ENCODE measurements at places on chromosomes 5 and 9. TPM values are rescaled to one million over a fixed set of nuclear protein-coding genes. Genes with fewer than 3 reads are reported as not detected.

- no peak for DNase-seq
These were observed 26.5 kb downstream of the CEP72 start for GRCh38 chr5:638501-639252.

DNA sequence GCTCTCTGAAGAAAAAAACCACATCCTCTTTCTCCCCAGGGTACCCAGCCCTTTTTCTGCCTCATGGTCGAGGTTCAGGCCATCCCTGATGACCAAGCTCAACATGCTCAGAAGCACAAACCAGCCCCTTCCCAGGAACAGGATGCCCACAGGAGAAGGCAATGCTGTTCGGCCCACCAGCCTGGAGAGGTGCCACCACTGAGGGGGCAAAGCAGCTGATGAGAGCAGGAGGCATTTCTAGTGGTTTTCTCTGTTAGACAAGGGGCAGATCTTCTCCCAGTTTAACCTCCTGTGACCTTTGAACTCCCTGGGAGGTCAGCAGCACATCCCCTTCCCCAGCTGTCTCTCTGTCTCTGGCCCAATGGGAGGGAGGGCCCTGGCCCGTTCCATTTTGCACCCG, 73.0 kb downstream of the PAX5 start:
- no peak for DNase-seq

- DNase-seq = no peak
These were observed 63.7 kb downstream of the LMX1B start for GRCh38 chr9:126677188-126678084.

DNA sequence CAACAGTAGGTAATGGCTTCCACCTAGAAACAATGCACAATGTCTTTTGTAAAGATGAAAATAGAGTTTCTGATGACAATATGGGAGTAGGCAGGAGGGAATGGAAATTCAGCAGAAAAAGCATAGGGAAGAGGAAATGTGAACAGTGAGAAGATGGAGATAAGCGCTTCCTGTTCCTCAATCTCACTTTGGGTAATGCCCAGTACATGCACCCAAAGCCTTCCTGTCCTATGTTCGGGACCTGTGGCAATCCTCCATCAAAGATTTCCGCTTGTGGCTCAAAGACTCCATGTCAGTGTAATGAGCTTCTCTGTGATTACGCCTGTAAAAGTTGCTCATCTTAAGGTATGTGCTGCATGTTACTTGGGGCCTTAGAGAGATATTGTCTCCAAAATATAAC, 2.7 kb downstream of the UGT3A1 start:
- DNase-seq = no peak

DNA sequence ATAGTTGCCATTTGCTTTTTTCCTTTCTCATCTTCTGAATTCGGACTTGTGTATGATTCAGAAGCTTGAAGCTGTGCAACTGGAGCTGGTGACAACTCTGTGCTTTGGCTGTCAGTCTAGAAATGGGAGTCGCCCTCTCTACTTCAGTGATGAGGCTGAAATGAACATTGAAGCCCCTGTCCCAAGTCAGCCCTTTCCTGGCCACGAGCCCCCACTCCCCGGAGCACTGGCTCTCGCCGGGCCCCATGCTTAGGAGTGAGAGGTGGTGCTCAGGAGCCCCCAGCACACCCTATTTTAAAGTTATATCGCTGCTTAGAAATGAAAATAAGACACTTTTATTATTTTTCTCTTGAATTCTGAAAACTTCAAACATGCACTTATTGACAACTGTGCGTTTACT, 66.0 kb downstream of the PSMB7 start:
- DNase-seq = no peak

- DNase-seq = no peak
These were observed 68.9 kb upstream of the ANKRD55 start for GRCh38 chr5:56302027-56302426.

- DNase-seq = no peak
These were observed 213.6 kb downstream of the PAX5 start for GRCh38 chr9:36820392-36820861.

DNA sequence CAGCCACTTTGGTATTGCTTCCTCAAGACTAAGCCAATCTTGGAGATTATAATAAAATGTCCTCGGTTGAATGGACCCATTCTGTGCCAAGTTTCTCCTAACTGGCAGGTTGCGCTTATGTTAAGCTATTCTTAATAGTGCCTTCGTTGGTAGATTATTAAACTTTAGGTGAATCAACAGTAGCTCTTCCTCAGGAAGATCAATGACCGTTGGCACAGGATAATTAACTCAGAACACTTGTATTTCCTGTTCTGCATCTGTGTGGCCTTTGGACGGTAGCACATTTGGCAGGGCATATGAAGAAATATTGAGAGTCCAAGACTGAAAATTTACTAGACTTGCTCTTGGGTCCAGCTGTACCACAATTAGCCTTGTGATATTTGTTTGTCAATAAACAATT, 402.9 kb downstream of the MLLT3 start:
- no peak for DNase-seq

Gene BHMT2
- 0.11 TPM for total RNA-seq

Gene PKD2L2
- 0.21 TPM for total RNA-seq

GRCh38 chr5:121698690-121699089, 153.0 kb upstream of the FTMT start:
- DNase-seq = no peak

Measured in WTC11 (cell line).